ENCODE measurements at places on chromosomes 7 and 10. TPM values are rescaled to one million over a fixed set of nuclear protein-coding genes. Genes with fewer than 3 reads are reported as not detected.

Gene DNMBP
- 4.3 TPM for total RNA-seq

Gene NKX6-2
- total RNA-seq = not detected

Gene WIPF3
- under 0.01 TPM for total RNA-seq

Gene MRPL43
- 81.6 TPM for total RNA-seq

Gene LRMDA
- total RNA-seq = 32.6 TPM

Gene MMP21
- total RNA-seq = not detected

Gene FRMPD2
- total RNA-seq = not detected

Gene HOXA3
- 14.3 TPM for total RNA-seq

Gene NUDT13
- 1.6 TPM for total RNA-seq

Gene NRG3
- total RNA-seq = not detected

DNA sequence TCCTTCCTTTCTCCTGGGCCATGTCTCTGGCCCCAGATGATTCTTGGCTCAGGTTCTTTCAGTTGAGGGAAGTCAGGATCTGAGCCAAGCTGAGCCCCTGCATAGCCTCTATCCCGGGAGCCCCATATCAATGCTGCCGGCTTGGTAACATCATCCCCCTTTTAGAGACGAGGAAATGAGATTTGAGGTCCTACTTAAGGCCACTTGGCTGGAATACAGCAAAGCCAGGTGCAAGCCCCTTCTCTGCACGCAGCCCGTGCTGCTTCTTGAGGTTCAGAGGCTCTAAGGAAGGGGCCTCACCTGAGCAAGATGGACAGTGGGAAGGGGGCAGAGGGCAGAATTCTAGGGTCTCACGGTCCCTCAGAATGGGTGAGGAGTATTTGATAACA lies 2.4 kb upstream of the IRF5 start:
- no peak for DNase-seq

DNA sequence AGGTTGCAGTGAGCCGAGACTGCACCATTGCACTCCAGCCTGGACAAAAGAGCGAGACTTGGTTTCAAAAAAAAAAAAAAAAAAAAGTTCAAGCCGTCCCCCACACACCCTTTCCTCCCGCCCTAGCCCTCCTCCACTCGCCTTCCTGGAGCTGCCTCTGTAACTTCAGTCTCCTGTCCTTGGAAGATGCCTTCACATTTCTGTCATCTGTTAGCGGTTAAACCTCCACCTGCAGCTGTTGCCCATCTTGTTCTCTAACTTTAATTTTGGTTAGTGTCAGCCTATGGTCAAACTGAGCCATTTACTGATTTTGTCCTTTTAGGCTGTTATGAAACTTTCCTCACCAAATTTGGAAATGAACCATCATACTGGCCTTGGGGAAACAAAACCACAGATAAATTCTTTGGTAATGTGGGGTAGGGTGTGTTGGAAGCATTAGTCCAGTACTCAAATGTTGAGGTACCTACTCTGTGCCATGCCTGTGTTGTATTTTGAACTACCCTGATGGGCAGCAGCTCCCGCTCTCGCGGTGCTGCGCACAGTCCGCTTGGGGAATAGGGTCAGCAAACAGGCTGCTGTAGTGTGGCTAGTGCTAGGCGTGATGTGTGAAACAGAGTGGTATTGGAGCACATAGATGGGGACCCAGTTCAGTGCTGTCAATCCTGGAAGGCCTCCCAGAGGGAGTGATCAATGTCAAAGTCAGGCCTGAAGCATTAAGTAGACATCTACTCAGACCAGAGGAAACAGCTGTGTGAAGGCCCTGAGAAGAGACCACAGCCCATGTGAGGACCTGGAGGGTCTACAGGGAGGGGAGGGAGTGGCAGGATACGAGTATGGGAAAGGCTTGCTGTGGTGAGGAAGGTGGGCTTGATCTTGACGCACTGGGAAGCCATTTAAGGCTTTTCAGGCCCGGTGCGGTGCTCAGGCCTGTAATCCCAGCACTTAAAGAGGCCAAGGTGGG lies 26.9 kb downstream of the SFXN4 start:
- no peak for DNase-seq

GRCh38 chr7:100007887-100008286 lies 7.5 kb upstream of the ZKSCAN1 start:
- no peak for DNase-seq

DNA sequence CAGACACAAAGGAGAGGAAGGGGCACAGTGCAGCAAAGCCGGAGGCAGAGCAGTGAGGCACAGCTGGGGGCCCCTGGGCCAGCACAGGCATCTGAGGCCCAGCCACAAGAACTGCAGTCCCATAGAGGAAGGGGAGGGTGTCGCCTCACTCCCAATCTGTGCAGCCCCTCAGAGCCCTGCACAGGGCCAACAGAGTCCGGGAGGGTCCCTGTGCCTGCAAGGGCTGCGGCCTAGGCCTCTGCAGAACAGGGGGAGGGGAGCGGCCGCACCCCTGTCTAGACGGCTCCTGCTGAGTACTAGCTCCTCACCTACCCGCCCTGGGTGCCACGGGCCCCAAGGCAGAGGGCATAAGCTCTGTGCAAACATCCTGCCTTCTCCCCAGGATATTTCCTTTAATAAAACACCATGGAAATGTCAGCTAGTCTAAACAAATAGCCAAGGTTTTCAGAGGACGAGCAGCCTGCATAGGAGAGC lies 32.4 kb upstream of the RET start:
- no peak for DNase-seq

DNA sequence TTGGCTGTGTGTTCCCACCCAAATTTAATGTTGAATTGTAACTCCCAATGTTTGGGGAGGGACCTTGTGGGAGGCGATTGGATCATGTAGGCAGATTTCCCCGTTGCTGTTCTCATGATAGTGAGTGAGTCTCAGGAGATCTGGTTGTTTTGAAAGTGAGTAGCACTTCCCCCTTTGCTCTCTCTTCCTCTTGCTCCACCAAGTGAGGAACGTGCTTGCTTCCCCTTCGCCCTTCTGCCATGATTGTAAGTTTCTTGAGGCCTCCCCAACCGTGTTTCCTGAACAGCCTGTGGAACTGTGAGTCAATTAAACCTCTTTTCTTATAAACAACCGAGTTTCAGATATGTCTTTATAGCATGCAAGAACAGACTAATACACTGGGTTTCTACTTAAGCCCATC lies 176.3 kb downstream of the CDK14 start:
- DNase-seq = no peak

DNA sequence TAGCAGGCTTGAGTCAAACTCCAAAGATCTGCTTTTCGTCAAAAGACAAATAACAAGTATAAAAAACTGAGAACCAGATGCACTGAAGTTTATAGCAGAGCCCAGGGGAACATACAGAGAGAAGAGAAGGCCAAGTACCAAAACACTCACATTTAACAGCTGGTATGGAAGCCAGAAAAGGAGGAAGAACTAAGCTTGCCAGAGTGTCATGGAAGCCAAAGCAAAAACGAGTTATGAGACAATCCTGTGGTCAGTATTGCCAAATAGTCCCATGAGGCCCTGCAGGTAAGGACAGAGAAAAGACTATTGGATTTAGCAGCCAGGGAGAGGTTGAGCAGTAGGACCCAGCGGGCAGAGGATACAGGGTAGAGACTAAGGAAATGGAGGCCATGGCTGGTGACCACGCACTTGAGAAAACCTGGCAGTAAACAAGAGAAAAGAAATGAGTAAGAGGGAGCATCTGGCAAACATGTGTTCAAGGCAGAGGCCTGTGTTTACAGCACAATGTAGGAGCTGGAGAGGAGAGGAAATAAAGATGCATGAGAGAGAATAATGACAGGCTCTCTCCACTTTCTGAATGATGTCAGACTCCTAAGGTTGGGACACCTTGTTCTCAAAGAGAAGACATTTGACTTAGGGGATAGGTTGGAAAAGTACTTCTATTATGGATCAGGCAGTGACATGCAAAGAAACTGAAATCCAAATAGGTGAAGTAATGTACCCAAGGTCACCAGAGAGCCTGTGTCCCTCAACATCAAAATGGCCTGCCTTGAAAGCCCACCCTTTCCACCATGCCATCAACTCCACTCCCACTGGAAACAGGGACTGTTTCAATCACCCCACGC lies 9.1 kb downstream of the CREB3L2 start:
- no peak for DNase-seq

DNA sequence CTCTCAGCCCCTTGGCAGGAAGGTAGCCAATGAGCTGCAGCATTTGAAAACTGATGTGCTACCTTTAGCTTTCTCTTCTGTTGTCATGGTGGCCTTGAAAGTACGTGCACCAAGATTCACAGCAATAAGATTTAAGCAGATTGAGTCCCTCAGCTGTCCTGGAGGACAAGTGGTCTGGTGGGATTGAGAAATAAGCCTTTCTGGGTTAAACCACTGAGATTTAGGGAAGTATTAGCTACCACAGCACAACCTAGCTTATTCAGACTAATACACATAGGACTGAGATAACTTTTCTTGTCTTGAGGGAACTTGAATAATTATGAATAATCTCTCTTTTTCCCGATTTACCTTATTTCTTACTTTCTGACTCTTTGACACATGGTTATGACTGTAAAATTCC lies 324.0 kb downstream of the PTEN start:
- no peak for DNase-seq

GRCh38 chr7:5690931-5691473 lies 90.5 kb downstream of the RNF216 start:
- no peak for DNase-seq

DNA sequence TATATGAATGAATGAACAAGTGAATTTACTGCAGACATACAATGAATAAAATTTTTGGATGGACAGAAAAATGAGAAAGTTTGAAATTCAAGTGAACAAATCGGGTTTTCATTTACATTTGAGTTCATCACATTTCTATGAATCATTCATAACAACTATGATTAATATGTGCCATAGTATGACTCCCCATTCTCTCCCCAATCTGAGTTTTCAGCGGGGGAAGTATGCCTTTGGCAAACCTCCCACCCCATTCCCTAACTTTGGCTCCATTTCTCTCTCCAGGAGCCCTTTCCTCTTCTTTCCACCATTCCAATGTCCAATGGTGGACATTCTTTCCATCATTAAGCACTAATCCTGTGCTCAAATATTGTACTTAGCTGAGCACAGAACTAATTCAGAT lies 96.8 kb upstream of the LSM8 start:
- no peak for DNase-seq

- DNase-seq = no peak
These were observed 48.6 kb downstream of the NCAPG2 start for GRCh38 chr7:158655931-158656441.

GRCh38 chr10:4280461-4281189 lies 495.6 kb upstream of the KLF6 start:
- DNase-seq = no peak

DNA sequence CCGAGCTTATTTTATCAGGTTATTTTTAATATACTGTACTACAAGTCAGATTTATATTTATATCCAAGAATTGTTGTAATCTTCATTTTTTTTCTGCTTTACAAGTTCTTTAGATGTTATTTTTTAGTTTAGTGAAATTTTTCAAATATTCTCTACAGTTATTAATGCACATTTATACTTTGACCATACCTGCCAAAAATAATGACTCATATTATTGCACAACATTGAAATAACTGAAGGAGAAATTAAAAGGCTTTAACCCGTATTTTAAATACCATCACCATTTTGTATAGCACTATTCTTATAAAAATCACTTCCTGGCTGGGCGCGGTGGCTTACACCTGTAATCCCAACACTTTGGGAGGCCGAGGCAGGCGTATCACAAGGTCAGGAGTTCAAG lies 278.5 kb downstream of the BICC1 start:
- no peak for DNase-seq

DNA sequence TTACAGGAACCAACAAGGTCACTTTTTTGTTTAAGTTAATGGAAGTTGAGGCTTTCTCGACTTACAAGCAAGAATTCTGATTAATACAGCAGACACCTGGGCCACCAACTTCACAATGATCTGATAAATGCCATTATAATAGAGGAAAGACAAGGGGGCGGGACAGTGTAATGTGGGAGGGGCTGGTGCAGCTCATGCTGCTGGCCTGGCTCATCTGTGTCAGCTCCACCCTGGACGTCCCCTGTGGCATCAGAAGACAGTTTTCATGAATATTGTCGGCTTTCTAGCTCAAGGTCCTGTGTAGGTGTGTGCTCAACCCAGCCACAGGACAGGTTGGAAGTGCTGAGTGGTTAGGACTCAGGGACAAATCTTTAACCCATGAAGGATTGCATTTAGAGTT lies 57.0 kb downstream of the MTURN start:
- DNase-seq = no peak

DNA sequence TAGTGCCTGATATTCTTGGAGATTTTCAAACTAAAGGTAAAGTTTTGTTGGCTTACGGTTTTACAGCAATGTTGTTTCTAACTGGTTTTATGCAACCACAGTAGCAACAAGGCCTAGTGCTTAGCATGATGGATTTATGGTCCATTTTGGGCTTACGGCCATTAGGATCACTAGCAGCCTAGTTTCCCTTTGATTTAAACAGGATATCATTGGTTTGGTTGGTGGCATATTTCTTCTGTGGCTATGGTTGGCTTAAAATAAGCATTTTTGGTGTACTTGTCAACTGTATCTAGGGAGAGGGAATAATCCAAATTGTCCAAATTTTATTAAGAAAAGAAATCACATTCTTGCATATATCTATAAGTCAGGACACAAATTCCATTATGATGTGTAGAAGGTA lies 194.0 kb downstream of the HDAC9 start:
- DNase-seq = no peak

DNA sequence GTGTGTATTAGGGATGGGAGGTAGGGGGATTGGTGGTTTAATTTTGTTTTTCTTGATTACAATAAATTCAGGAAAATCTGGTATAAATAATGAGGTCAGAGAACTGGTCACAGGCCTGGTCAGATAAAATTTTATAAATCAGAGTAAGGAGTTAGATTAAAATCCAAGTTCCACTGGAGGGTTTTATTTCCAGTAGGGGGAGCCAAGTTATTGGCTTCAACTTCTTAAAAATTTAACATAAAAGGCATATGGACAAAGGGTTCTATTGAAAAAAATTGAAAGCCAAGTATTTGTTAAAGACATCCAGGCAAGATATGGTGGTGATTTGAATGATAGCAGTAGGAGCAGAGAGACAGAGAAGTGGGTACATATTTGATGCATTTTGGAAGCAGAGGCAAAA lies 763.3 kb downstream of the SORCS1 start:
- no peak for DNase-seq

- no peak for DNase-seq
These were observed 677.5 kb upstream of the C7orf33 start for GRCh38 chr7:147912946-147913638.
